ENCODE measurements at places on chromosomes 6 and 20. TPM values are rescaled to one million over a fixed set of nuclear protein-coding genes. Genes with fewer than 3 reads are reported as not detected.

The TNNC2 gene
- total RNA-seq, result not detected

The MAPK13 gene
- 1.6 TPM for total RNA-seq

The PLCB4 gene
- 5.3 TPM for total RNA-seq

The RFX6 gene
- not detected for total RNA-seq

The GPSM3 gene
- total RNA-seq, result 7.5 TPM

The MYLK2 gene
- 0.10 TPM for total RNA-seq

The MOG gene
- total RNA-seq, result not detected

The DDX39B gene
- total RNA-seq, result 331 TPM

The OR12D3 gene
- total RNA-seq, result not detected

The CGA gene
- not detected for total RNA-seq

The ATXN1 gene
- 51.6 TPM for total RNA-seq

The RHAG gene
- not detected for total RNA-seq

All from osteocyte (in vitro differentiated cells).